ENCODE measurements at places on chromosomes 2 and 18.
A peak's percentile ranks its signal among the peaks of the same experiment; 100 is the strongest.

- DNase-seq = peak; percentile 2
These were observed 541.2 kb downstream of the NUP35 start for GRCh38 chr2:183665425-183665824.

- DNase-seq = no peak
These were observed 209.8 kb downstream of the KCNJ3 start for GRCh38 chr2:154908327-154908726.

DNA sequence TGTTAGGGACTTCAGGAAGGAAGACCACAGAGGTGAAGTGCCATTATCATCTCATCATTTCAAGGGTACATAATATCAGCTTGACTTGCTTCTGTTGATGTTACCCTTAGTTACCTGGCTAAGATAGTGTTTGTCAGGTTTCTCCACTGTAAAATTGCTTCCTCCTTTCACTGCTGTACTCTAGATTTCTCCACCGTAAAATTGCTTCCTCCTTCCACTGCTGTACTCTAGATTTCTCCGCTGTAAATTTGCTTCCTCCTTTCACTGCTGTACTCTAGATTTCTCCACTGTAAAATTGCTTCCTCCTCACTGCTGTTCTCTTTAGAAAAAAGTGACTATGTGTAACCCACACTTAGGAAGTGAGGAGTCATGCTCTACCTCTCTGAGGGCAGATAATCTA lies 1460.3 kb downstream of the SUCLG1 start:
- no peak for DNase-seq

DNA sequence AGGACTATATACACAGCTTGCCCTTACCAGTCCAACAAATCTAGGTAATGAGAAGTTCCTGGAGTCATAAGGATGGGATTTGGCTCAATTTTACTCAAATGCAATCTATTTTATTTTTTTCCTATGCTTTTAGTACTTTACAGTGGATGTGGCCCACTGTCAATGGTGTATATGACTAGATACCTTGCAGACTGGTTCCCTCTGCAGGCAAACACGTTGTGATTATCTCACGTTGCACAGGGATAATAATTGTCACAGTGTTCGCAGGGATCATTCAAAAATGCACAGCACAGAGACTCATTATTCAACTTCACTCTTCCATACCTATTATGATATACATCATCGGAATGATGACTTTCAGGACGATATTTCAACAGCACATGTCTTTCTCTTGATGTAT lies 359.7 kb downstream of the MBD2 start:
- DNase-seq = no peak

DNA sequence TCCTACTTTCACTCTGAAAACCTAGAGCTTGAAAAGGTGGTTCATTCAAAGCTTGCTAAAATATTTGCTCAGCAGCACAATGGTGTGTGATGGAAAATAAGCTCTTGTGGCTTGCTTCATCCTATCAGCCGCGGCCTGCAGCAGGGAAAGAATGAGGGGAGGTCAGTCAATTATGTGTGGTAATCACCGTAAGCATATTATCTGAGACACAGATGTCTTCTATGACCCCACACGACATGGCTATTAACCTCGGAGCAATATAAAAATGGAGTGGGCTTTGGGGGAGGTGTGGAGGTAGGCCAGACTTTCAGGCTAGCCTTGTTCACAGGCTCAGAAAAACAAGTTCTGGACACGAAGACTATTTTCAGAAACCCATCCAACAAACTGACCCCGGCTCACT lies 98.4 kb upstream of the SIX3 start:
- DNase-seq = no peak

- no peak for DNase-seq
These were observed 743.6 kb upstream of the FANCL start for GRCh38 chr2:58984731-58985130.

DNA sequence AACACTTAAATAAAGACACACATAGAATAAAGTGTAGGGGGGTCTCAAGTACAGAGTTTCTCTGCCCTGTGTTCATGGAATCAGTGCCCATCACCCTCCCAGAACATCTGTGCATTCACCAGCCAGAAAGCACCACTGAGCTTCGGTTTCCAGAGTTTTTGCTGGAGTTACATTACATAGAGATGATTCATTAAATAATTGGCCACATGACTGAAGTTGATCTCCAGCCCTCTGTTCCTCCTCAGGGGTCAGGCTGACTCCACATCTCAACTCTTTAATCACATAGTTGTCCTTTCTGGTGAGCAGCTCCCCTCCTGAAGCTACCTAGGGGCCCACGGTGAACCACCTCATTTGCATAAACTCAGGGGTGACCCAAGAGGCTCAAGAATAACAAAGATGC lies 129.8 kb downstream of the METTL4 start:
- DNase-seq = no peak

DNA sequence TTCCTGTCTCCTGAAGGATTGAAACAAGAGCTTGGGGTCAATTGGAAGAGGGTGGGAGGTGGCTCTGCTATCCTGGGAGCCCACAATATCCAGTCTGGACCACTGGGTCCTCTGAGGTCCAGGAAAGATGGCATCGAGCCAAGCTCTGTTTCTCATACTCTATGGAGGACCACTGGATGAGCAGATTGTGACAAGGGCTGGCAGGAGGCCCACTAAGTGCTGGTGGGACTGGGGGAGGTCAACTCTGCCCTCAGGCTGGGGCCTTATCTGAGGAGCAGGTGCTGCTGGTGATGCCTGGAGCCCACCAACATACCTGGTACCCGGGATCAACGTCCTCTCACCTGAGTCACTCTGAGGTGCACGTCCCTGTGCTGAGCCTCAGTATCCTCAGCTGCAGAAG lies 142.4 kb downstream of the NDUFA10 start:
- DNase-seq = no peak

GRCh38 chr2:11343650-11344341 lies 640 bp downstream of the ROCK2 start:
- peak; percentile 51 for DNase-seq

- DNase-seq = no peak
These were observed 53.4 kb downstream of the ATIC start for GRCh38 chr2:215365184-215365658.

DNA sequence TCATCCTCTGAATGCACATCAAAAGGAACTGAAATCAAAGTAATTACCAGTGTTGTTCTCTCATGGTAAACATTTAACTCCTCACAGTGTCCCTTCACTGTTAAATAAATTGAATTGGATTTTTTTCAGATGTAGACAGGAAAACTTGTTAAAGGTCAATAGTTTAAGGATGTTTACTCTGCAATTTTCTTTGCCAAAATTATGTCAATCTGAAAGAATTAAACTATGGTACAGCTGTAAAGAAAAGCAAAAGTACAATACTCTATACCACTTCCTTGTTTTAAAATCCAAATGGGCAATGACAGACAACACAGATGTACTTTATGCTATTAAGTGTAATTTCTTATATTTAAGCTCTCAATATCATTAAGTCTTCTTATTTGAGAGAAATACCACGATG lies 153.2 kb downstream of the WDPCP start:
- DNase-seq = no peak

- no peak for DNase-seq
These were observed 120.8 kb downstream of the GLI2 start for GRCh38 chr2:120856421-120856862.

GRCh38 chr2:63399156-63399555 lies 189.1 kb downstream of the WDPCP start:
- no peak for DNase-seq

DNA sequence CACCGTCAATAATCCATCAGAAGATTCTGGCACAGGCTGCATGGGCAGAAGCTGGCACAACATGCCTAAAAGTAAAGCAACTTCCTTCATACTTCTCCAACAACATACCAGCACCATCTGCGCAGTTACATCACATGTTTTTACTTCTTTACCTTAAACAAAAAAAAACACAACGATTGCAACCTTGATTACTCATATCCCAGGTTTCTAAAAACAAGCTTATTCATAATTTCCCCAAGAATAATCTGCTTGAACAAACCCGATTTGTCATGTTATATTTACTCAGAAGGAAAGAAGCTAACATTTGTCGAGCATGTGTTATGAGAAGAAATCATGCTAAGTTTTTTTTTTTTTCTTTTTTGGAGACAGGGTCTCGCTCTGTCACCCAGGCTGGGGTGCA lies 54.7 kb downstream of the THADA start:
- no peak for DNase-seq

DNA sequence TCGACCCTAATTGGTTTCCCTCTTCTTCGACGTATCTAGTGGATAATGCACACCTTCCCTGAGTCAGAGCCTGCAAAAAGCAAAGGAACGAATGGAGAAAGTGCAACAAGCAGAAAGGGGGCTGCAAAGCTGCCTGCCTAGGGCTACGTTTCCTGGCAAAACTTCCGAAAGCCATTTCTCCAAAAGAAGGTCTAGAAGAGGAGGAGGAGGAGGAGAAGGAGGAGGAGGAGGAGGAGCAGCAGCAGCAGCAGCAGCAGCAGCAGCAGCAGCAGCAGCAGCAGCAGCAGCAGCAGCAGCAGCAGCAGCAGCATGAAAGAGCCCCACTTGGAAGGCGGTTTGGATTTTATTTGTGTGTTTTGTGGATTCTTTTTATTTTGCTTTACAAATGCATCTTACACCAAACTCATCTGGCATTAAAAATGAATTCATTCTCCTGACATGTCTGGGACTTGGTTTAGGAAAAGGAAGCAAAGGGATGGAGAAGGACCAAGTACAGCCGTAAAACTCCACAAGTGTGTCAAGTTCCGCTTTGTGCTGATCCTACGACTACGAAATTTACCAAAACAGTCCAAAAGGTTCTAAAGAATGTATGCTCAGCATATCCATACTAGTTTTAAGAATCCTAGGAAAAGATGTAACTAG lies 2.0 kb downstream of the TCF4 start:
- no peak for DNase-seq

GRCh38 chr18:48554610-48555400 lies 16.0 kb downstream of the CTIF start:
- DNase-seq = no peak

GRCh38 chr2:112811841-112812306 lies 24.7 kb downstream of the IL1B start:
- peak; percentile 99 for DNase-seq

- no peak for DNase-seq
These were observed 187.7 kb downstream of the ZFP36L2 start for GRCh38 chr2:43038696-43039094.

DNA sequence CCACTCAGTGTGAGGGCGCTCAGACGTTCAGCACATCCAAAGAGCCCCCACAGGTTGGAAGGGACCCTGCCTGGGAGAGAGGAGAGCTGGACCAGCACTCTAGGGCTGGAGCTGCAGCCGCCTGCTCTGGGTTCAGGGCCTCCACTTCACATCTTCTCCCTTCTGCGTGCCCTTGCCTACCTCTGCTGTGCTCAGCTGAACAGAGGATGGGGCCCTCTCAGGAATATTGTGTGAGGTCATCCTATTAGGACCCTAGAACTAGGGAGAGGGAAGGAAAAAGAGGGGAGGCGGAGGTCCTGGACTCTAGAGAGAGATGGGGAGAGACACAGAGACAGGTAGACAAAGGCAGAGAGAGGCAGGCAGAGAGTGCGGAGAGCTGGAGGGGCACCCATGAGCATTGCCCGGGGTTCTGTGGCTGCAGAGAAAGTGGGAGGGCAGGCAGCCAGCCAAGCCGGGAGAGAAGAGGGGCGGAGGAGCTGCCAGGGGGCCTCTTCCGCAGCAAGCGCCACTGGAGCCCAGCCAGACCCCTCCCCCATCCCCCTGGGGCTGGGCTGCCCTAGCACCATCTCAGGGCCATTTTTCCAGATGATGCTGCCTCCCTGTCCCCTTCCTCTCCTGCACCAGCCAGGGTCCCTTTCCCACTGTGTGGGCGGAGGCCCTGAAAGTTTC lies 8.3 kb upstream of the TNS1 start:
- no peak for DNase-seq

DNA sequence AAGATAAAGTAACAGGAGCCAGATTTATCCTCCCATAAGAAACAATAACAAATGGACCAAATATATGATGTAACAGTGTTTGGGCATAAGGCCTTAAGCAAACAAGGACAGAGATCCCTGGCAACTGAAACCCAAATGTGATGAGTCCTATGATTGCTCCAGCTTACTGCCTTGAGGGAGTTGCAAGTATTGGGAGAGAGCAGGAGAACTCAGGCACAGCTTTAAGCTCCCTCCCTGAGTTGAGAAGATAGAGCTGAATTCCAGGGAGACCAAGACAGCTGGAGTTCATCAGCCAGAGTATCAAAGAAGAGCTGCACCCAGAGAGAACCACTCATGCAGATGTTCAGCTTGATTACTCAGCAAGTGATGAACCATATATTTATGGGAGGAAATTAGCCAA lies 814.5 kb upstream of the RAB6C start:
- DNase-seq = no peak

- DNase-seq = no peak
These were observed 90.2 kb downstream of the DGKD start for GRCh38 chr2:233444501-233444900.

DNA sequence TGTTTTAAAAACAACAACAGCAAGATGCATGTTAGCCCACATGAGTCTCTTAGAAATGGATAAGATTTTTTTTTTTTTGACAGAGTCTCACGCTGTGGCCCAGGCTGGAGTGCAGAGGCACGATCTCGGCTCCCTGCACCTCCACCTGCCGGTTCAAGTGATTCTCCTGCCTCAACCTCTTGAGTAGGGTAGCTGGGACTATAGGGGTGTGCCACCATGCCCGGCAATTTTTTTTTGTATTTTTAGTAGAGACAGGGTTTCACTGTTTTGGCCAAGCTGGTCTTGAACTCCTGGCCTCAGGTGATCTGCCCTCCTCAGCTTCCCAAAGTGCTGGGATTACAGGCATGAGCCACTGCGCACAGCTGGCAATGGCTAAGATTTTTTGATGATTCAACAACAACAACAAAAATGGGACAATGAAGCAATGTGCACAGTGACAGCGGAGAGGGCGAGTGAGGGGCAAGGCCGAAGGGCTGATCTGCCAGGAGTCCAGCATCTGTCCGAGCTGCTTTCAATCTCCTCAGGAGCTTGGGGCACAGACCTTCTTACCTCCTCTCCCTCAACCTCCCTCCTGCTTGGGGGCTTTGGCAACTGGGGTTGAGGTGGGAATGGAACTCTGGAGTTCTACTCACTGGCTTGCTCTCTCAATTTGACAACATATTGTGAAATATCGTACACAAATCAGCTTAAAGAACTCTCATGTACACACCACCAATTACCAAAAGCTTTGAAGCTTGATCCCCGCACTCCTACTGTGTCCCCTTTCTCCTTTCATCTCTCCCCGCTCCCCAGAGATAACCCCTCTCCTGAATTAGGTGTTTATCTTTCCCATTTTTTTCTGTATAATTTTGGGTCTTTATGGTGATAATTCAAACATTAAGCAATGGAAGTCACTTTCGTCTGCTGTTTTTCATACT lies 3.4 kb downstream of the ABCG8 start:
- DNase-seq = no peak

DNA sequence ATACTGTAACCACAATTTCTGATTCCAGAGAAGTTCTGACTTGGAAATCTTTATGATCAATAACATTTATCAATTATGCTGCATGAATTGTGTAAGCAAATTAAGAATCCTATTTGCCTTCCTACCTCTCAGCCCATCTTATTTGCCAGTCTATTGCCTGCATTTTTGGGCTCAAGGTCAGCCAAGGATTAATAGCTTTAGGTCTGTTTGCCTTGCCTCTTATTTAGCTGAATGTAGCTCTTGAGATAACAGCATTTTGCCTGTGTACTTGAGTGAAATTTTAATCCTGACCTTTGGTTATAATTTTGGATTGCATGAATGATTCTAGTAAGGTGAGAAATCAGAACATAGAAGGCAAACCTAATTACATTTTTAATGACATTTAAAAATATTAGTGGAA lies 51.2 kb downstream of the MYO3B start:
- DNase-seq = no peak
